ENCODE measurements at places on chromosomes 12 and 14.

- DNase-seq = no peak
These were observed 33.7 kb downstream of the SLC24A4 start for GRCh38 chr14:92356677-92357076.

DNA sequence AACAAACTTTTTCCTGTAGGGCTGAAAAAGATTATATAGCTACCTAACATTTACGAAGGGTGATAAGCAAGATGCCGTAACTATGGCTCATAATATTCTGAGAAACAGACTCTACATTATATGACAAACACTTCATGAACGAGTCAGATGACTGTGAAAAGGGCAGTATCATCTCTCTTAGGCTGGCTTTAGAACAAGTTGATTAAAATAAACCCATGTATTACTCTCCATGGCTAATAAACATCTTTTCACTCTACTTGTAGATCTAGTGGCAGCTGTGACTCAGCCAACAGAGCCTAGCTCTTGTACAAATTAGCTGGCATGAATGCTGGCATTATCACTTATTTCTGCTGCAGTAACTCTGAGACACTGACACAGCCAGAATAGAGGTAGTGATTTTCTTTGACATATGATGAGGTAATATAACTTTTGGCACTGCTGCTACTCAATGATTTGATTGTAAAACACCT lies 47.1 kb downstream of the SLC2A13 start:
- no peak for DNase-seq

- no peak for DNase-seq
These were observed 483.5 kb downstream of the ATP23 start for GRCh38 chr12:58424735-58425392.

DNA sequence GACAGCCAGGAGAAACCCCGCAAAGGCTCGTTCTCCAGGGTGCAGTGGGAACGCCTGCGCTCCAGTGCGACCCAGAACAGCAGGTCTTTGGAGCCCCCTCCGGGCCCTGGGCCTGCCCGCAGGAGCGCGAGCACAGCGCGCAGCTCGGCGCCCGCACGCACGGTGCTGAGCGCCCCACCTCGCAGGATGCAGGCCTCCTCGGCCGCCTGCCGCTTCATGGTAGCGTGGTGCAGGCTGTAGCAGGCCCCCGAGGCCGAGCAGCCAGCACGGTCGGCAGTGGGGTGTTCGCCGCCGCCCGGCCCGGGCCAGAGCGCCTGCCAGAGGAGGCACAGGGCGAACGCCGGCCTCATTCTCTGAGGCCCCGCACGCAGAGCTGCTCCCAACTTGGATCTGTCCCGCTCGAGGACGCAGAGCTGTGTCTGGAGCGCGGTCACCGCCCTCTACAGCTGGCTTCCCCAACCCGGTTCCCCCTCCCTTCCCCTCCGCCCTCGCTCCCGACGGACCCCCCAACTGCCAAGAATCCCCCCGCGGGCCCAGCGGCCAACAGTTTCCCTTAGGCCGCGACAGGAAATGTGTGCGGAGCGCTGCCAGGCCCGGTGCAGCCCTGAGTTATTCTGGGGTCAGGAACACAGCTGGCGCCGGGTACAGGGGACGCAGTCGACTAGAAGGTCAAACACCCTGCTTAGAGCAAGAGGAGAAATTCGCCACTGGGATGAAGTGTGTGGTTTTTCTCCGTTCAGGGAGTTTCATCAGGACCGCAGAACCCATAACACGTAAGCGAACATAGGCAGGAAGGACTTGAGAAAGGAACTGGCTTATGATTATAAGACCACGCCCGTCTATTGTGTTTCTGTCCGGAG lies at the start of gene CLEC14A:
CLEC14A (minus strand) TSS at position 421 of the 860 bp plus-strand sequence; CDS start at position 350, 71 bp downstream.
- peak; percentile 23 for DNase-seq

DNA sequence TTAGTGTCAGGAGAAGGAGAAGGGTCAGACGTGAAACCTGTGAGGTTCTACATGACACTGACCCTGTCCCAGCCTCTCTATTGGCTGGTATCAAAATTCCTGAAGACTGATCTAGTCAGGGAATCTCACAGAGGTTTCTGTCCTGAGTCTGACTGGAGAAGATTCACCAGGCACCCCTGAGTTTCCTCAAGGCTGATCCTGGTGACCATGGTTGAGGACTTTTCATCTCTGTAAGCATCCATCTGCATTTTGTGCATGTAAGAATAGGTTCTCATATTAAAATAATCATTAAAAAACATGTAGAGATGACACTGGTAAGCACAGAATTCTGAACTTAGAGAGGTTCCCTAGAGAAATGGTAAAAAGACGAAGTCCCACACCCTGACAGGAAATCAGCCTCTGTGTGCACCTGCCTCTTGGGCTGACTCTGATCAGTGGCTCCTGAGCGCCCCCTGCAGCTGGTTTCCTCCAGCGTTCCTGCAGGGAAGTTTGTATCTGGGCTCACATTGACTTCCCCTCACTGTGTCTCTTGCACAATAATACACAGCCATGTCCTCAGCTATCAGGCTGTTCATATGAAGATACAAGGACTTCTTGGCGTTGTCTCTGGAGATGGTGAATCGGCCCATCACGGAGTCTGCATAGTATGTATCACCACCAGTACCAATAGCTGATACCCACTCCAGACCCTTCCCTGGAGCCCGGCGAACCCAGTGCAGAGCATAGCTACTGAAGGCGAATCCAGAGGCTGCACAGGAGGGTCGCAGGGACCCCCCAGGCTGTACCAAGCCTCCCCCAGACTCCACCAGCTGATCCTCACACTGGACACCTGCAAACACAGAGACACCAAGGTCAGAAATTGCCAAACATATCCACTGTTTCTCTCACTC lies 991.9 kb downstream of the TMEM121 start:
- peak; percentile 87 for DNase-seq

GRCh38 chr12:130619385-130620001 lies 96.6 kb downstream of the RIMBP2 start:
- DNase-seq = no peak

DNA sequence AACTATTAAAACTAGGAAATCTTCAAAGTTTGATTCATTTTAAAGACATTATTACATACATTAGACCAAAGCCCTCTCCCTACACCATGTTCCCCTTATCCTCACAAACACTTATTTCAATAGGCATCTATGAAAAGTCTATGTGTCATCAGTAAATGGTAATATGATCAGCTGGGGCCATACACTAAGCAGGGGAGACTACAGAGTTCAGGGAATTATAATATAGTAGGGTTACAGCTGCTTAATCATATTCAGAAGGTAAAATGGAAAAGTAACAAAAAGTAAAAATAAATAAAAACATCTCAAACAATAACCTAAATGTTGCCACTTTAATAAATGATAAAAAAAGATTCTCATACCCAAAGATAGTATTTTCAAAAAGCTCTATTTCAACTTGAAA lies 29.1 kb downstream of the PAWR start:
- DNase-seq = no peak

GRCh38 chr14:83294941-83295340 lies 1761.3 kb upstream of the SEL1L start:
- DNase-seq = no peak

- no peak for DNase-seq
These were observed 8.6 kb downstream of the SPTLC2 start for GRCh38 chr14:77607741-77608302.

GRCh38 chr12:103966736-103967135 lies 1.1 kb downstream of the TDG start:
- no peak for DNase-seq

DNA sequence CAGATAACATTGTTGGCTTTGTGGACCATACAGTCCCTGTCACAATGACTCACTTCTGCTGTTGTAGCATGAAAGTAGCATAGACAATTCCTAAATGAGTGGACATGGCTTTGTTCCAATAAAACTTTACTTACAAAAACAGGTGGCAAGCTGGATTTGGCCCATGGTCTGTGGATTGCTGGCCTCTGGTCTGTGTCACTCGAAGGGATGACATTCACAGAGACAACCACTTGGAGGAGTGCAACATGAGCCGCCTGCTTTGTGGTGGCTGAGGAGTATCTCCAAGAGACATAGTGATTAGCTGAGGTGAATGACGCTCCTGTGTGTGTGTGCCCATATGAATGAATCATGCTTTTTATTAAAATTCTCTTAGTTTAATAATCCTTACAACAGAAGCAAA lies 81.3 kb upstream of the NRXN3 start:
- no peak for DNase-seq
